ENCODE measurements at places on chromosomes 6 and 20. TPM values are rescaled to one million over a fixed set of nuclear protein-coding genes. Genes with fewer than 3 reads are reported as not detected.
A peak's percentile ranks its signal among the peaks of the same experiment; 100 is the strongest.

The PLEKHG1 gene
- 1.8 TPM for total RNA-seq

The CALHM6 gene
- total RNA-seq, result 3.6 TPM

The WFDC5 gene
- total RNA-seq, result not detected

The TUBB2B gene
- 109 TPM for total RNA-seq

The SULF2 gene
- total RNA-seq, result 85.7 TPM

The HM13 gene
- 277 TPM for total RNA-seq

The ATP9A gene
- total RNA-seq, result 43.4 TPM

The HTR1E gene
- not detected for total RNA-seq

The PREX1 gene
- total RNA-seq, result 3.0 TPM

The MYLK2 gene
- 1.3 TPM for total RNA-seq

The TPD52L1 gene
- 48.0 TPM for total RNA-seq

The AVP gene
- not detected for total RNA-seq

The HSPA1L gene
- total RNA-seq, result 1.5 TPM

The NR2E1 gene
- total RNA-seq, result not detected

The NCOA7 gene
- total RNA-seq, result 49.6 TPM

The PREP gene
- 33.4 TPM for total RNA-seq

The GJA10 gene
- total RNA-seq, result not detected

The ADGRB3 gene
- 1.5 TPM for total RNA-seq

The SLPI gene
- total RNA-seq, result not detected

- no peak for DNase-seq
Measured at GRCh38 chr6:73784726-73785505, 88.9 kb downstream of the CD109 start.

DNA sequence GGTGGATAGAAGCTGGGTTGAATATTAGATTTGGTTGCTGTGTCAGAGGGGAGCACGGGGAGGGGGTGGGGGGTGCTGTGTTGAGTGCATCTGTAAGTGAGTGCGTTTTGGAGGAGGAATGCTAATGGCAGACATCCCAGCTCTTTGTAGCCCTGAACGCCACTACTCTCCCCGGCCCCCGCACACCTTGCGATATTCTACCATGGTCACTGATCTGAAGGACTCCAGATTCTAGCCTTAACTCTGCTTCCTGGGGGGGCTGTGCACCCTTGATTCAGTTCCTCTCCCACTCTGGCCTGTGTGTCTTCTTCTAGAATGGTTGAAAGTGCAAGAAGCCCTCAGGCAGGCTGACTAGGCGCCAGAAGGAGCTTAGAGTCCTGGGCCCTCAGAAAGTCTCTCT lies 7.1 kb downstream of the GLP1R start:
- DNase-seq, result no peak

DNA sequence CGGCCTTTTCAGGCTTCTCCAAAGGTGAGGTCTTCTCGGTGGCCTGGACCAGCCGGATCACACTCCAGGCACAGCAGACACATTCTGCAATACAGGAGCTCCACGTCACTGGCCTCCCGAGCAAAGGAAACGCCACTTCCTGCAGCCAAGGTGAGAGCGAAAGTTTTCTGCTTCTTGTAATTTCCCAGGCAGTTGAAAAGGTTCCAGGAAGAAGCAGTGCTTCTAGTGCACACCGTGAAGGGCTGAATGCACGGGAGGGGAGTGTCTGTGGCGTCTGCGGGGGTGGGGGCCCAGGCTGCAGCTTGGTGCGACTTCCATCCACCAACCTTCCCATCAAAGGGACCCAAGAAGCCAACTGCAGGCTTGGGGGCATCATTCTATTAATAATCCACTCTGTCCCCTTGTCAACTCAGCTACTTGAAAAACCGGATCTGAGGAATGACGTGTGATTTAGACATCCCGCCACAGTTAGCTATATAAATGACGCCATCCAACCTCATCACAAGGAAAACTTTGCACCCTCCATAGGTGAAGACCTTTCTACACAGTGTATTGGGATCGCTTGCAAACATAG lies 61.1 kb downstream of the NFATC2 start:
- no peak for DNase-seq

DNA sequence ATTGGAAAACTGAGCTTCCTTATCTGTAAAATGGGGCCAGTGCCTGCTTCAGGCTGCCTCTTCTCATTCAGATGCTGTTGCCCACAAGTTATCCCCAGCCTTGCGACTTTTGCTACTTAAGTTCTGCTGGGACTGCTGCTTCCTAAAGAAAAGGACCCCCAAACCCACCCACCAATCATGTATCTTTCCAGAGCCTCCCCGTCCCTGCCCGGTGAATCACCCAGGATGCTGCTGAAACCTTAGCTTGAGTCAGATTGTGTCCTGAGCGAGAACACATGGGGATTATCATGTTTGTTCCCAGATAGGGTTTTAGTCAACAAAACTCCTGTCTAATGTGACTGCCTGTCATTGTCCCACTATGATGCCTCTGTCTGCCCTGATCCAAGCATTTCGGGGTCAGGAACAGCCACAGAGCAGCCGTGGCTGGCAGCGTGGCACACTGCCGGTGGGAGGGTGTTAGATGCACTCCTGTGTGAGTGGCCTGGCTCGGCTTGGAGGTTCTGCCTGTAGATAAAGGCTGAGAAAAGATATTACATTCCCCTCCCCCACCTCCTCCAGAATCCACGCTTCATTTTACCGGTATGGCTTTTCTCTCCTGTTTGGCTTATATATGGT lies 79.9 kb downstream of the TOX2 start:
- no peak for DNase-seq

DNA sequence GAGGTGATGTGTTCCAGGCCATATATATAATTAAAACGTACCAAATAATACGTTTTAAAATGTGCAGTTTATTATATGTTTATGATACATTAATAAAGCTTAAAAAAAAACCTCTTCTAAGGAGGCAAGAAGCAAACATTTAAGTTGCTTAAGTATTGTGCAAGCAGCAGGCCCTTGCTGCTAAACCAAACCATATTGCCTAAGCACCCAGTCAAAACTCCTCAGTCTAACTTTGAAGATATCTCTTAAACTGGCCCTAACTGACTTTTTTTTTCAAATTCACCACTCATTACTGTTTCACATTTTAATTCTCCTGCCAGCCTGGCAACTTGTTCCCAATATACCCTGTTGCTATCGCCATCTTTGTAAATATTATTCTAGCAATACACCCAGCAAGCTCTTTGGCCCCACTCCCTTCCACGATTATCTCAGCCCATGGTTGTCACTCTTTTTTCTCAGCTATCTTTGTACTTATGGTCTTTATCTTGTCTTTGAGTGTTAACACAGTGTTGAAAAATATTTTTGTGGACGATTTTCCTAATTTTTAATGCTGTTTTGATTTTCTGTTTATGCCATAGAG lies 60.9 kb downstream of the C6orf58 start:
- DNase-seq, result no peak

GRCh38 chr6:136129365-136129764 lies 120.7 kb downstream of the MTFR2 start:
- DNase-seq, result no peak

DNA sequence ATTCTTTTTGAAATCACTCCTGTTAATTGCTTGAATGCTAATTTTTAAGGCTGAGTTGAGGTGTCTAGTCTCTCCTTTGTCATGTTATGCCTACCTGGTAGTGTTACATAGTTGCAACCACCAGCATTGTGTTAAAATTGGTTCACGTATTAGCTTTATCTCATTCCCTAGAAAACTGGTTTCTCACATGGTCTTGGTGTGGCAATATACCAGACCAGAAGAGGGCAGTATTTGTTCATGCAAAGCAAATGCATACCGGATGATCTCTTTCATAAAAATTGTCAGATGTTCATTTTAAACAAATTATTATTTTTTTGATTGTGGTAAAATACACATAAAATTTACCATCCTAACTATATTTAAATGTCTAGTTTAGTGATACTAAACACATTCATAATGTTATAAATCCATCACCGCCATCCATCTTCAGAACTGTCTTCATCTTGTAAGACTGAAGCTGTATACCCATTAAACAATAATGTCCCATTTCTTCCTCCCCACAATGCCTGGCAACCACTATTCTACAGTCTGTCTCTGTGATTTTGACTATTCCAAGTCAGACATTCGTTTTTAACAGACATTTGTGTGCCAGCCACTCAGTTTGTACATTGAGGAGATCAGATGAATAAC lies 92.8 kb downstream of the ATRN start:
- DNase-seq, result no peak

- peak; percentile 72 for DNase-seq
Measured at GRCh38 chr20:58575776-58576602, 60.8 kb upstream of the APCDD1L start.

GRCh38 chr6:111722179-111722731 lies 116.6 kb upstream of the TRAF3IP2 start:
- no peak for DNase-seq

DNA sequence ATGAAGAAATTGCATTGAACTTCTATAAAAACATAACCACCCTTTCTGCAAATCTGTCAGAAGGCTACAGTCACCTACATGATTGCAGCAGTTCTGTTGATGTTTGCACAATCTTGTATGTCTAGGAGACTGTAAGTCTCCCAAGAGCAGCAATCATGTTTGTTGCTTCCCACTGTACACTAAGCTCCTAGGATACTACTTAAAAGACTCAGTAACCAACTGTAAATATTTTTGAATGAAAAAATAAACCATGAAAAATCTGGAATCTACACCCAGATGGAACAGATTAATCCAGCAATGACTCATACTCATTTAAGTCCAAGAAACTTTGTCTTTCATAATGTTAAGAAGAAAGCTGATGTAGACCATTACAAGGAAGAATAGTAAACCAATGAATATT lies 168.5 kb upstream of the ATXN1 start:
- DNase-seq, result no peak

GRCh38 chr6:129677620-129678325 lies 32.2 kb downstream of the ARHGAP18 start:
- DNase-seq, result no peak

DNA sequence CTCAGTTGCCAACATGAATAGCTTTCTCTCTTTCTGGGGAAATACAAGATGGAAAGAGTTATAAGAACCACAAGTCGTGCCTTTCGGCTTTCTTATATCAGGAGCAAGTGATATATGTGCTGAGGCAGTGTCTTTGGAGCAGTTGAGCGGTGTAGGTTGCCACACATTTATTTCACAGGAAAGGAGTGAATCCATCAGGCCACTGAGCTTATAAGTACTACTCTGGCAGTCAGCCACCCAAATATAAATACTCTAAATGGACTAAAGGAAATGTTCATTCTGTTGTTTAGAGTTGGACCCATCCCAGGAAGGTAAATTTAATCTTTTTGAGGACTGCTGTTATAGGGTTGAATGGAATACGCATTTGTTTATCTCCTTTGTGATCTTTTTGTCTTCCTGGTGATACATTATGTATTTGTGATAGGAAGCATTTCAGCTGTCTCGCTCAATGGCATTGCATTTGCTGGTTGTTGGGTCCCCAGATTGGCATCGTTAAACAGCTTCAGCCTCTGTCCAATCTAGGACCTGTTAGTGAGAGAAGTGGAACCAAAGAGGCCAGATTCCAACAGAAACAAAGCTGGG lies 139.7 kb downstream of the SOBP start:
- DNase-seq, result no peak

GRCh38 chr6:38695227-38695900 lies 7.6 kb downstream of the GLO1 start:
- DNase-seq, result no peak

GRCh38 chr6:72554761-72555221 lies 67.1 kb upstream of the KCNQ5 start:
- no peak for DNase-seq

GRCh38 chr6:11538052-11538818 lies 686 bp downstream of the TMEM170B start:
- no peak for DNase-seq

- no peak for DNase-seq
Measured at GRCh38 chr6:47278545-47278944, 31.2 kb downstream of the TNFRSF21 start.

GRCh38 chr6:6057442-6058053 lies 50.8 kb upstream of the NRN1 start:
- no peak for DNase-seq

- DNase-seq, result no peak
Measured at GRCh38 chr6:21457647-21458046, 135.9 kb upstream of the SOX4 start.

DNA sequence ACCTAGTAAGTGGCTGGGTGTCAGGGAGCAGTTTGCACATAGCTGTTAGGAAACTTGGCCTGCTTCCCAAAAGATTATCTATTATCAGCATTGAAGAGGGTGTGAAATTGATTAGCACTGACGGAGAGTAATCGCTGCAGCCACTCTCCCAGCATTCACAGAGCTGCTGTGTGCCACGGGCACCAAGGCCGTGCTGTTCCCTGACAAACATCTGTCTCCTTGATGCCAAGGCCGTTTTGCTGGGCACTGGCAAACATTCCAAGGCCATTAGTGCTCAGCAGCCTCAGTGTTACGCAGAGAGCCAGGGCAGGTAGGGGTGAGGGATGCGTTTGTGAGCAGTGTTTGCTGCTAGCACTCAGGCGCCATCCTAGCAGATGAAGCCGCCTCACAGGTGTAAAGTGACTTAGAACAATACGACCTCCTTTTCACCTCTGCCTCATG lies 57.7 kb upstream of the VSTM2L start:
- DNase-seq, result no peak
